Left lobe of liver (tissue), 2 donors: ENCODE measurements at places on chromosomes 2 and 18. TPM values are rescaled to one million over a fixed set of nuclear protein-coding genes. Genes with fewer than 3 reads are reported as not detected.

The TWIST2 gene
- total RNA-seq = not detected

The LYG2 gene
- total RNA-seq = not detected

The ABCG8 gene
- total RNA-seq = 121 TPM

The SERPINB4 gene
- not detected for total RNA-seq

The CFAP221 gene
- total RNA-seq = 1.2 TPM

The ITGA6 gene
- total RNA-seq = 13.5 TPM

The PRLH gene
- total RNA-seq = not detected

The NTSR2 gene
- not detected for total RNA-seq

The KIAA2012 gene
- 0.30 TPM for total RNA-seq

The SKOR2 gene
- total RNA-seq = not detected

The KLF11 gene
- 12.2 TPM for total RNA-seq

The CCDC150 gene
- 2.2 TPM for total RNA-seq
